ENCODE measurements at places on chromosomes 11 and 22. TPM values are rescaled to one million over a fixed set of nuclear protein-coding genes. Genes with fewer than 3 reads are reported as not detected.

DNA sequence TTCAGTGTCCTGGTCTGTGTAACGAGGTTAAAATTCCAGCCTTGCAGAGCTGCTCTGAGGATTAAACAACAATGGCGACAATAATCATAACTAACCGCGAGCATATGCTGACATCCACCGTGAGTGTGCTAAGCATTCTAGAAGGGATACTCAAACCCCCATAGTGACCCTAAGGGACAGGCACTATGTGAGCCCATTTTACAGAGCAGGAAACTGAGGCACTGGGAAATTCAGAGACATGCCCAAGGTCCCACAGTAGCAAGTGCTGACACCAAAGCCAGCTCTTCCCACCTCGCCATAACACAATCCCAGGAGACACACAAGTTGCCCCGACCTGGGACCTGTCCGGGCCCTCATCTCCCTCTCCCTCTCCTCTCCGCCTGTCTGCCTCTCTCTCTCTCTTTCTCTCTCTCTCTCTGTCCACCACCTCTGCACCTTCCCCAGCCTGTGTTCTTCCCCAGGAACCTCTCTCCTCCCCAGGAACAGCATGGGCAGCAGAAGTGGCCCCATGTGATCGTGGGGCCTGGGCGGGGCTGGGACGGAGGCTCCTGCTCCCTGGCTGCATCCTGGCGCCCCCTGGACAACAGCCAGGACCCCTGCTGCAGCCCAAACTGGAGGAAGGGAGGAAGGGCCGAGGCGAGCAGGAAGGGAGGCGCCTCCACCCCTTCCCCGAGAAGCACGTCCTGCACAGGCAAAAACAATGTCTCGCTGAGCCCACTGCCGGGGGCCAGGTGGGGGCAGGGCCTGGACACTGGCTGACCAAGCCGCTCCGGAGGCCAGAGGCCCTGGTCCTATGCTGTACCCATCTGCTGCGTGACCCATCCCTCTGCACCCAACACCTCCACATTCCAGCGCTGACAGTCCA, 14.8 kb upstream of the MFNG start:
- no peak for DNase-seq

DNA sequence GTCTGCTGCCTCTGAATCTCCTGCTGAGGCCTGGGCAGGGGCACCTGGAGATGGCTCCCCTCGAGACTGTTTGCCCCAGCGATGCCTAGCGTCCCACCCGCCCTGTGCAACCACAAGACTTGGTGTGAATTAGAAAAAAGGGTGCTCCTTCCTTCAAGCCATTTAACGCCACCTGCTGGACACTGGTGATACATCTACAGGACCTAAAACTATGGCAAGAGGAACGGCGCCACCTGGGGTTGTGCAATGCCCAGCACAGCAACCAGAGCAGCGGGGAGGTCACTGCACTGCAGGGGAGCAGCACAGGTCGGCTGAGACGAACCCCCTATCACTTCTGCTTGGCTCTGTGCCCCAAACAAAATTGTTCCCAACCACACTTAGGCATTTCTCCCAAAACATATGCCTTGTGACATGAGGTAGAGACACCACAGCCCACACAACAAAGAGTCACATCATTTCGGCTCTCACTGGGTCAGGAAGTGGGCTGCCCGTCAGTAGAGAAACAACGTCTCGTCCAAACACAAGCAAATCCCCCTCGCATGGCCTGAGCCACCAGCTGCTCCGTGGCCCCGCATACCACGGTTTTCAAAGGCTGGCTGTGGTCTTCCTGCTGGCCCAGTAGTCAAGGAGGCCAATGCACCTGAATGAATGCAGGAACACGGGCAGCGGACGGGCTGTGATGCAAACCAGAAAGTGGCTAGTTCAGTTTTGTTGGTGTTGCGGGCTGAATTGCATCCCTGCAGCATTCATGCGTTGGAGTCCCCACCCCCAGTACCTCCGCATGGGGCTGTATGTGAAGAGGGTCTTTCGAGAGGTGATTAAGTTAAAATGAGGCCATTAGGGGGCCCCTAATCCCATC, 171.9 kb downstream of the SHANK2 start:
- DNase-seq, result no peak

DNA sequence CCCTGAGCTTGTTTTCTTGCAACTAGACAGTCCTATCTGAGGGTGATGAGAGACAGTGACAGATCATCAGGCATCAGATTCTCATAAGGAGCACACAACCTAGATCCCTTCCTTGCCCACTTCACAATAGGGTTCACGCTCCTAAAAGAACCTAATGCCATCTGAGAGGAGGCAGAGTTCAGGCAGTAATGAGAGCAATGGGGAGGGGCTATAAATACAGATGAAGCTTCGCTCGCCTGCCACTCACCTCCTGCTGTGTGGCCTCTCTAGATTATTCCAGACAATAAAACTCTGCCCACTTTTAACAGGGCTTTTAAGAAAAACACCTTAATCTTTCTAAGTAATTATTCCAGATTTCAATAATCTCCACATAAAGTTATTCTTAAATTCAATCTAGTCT, 43.9 kb upstream of the PAK1 start:
- DNase-seq, result no peak

- no peak for DNase-seq
Observed at GRCh38 chr11:8829556-8829955, 81.4 kb upstream of the AKIP1 start.

DNA sequence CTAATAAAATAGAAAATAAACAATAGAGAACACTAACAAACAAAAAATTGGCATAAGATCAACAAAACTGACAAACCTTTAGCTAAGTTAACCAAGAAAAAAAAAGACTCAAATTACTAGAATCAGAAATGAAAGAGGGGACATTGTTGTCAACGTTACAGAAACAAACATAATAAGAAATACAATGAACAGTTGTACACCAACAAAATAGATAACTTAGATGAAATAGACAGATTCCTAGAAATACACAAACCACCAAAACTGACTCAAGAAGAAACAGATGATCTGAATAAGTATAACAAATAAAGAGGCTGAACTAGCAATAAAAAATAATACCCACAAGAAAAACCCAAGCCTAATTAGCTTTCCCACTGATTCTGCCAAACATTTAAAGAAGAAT, 34.7 kb upstream of the TMPRSS4 start:
- DNase-seq, result no peak

GRCh38 chr11:130848361-130849214, 67.7 kb downstream of the SNX19 start:
- no peak for DNase-seq

- no peak for DNase-seq
Observed at GRCh38 chr22:20237480-20238440, 30.4 kb downstream of the RTN4R start.

DNA sequence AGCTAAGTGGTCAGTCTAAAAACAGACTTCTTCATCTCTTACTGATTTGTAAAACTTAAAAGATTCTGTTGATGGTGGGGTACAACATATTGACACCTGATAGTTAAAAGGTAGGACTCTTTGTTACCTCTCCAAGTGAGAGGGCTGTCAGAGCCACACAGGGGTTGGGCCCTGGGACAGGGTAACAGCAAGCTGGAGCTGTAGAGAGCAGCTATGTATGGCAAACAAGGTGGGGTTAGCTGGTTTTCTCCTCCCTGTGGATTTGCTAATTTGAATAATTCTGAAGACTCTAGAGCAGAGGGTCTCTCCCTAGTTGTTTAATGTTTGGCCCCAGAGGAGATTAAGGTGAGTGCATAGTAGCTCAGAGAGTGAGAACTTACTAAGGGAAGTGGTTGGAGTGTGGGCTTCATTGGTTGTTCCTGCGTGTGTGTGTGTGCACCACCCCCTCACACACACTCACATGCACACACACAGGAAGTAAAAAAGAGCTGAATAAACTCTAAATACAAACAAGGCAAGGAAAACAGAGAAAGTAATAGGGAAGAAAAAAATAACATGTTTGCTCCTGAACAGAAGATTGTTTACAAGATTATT, 9.2 kb upstream of the GAS2 start:
- no peak for DNase-seq

DNA sequence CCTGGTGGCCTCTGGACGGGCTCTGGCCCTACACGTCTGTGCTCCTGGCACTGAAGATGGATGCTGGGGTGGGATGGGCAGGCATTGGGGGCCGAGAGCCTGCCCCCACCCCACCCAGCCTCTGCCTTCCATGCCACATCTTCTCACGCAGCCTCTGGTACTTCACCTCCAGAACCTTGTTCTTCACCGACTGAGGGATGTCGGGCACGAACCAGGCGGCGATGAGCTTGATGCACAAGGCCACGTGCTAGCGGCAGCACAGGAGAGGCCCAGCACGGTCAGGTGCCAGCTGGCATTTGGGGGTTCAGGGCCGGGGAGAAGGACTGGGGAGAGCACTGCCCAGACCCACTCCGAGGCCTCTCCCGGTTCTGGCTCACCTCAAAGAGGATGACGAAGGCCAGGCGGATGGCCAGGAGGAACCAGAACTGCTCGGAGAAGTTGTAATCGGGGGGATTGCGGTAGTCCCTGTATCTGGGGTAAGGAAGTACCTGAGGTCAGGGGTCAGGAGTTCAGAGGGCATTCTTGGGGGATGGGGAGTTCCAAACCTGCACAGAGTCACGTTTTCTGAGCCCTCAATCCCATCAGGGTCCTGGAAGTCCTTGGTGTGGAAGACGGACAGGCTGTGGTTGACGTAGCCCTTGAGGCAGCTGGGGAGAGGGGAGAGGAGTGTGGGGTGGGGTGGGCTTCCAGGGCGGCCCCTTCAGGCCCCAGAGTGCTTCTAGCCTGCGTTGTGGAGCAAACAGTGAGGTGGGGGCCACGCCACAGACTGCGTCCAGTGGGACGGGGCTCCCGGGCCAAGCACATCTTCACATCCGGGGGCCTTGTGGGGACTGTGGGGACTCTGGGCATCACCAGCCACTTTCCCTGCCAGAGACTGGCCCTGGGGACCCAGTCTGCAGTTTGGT, 3.8 kb upstream of the SIGIRR start:
- DNase-seq, result no peak

DNA sequence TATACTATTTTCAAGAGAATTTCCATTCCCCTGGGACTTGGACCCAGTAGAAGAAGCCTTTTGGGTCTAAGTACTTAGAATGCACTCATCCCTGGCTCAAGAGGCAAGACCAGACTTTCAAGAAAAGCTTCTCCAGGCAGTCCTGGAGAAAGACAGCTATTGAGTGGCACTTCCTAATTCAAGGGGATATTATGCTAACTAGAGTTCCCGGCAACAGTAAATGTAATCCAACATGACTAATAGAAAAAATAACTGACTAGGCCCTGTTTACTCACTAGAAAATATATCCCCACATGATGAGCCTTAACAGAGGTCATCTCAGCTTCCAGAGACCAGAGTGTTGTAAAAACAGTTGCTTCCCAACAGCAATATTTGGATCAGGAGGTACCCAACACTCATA, 47.2 kb upstream of the AKIP1 start:
- DNase-seq, result no peak

GRCh38 chr22:44389926-44390612, 77.3 kb upstream of the SHISAL1 start:
- DNase-seq, result no peak

DNA sequence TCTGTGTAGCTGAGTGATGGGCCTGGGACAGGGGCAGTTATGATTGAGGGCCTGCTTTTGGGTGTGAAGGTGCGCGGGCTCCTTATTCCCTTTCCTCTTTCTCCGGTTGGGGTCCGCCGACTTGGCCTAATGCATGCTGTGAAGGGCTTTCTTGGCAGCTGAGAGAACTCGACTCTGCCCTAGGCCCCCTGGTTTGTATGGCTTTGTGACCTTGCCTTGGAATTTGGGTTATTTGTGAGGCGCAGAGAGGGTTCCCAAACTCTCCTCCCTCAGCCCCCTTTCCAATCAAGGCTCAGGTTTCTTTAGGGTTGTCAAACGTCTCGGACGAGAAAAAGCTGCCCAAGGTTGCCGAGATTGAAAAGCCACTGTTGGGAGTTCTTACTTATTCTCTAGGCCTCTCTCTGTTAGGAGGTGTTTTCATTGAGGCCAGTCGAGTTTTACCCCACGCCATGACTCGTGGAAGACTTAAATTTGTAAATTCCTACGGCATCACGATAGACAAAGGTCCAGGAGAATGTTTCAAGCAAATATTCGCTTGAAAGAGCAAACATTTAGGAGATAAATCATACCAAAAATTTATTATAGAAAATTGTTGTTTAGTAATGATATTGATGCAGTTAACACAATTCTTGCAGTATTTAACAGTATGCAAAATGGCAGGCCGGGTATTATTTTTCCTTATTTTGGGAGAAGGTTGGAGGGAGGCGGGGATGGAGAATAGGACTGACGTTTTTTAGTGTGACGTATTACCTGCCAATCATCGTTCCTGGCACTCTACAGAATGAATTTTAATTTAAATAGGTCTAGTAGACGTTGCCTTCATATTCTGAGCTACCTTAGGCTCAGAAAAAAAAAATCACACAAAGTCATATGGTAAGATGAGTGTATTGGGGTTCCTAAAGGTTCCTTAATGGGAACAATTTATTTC, 689 bp downstream of the PDHX start:
- no peak for DNase-seq

The TECTA gene
- total RNA-seq, result 0.64 TPM

The RANBP1 gene
- 343 TPM for total RNA-seq

The TESMIN gene
- total RNA-seq, result 10.8 TPM

The OR51B5 gene
- not detected for total RNA-seq

The SEC14L2 gene
- total RNA-seq, result 18.8 TPM

The SLC1A2 gene
- not detected for total RNA-seq

The GRAMD1B gene
- 6.9 TPM for total RNA-seq

The GAS2L1 gene
- total RNA-seq, result 47.0 TPM

All from glomerular endothelial cell (primary cell).